NB4 (cell line): ENCODE measurements at places on chromosomes 3 and 15.

DNA sequence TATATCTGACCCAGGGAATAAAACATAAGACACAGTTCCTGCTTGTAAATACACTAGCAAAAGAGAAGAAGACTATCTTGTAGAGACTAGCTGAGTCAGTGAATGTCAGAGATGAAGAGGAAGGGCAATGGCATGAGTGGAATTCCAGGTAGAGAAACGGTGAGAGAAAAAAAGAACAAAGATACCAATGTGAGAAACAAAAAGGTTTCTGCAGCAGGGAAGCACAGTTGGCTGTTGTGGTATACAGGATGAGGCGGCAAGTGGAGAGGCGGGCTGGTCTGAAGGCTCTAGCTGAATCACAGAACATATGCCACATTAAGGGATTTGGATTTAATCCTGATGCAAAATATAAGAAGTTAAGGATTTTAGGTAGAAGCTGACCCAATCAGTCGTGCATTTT is 17.1 kb upstream of the TASOR start:
- no peak for DNase-seq

DNA sequence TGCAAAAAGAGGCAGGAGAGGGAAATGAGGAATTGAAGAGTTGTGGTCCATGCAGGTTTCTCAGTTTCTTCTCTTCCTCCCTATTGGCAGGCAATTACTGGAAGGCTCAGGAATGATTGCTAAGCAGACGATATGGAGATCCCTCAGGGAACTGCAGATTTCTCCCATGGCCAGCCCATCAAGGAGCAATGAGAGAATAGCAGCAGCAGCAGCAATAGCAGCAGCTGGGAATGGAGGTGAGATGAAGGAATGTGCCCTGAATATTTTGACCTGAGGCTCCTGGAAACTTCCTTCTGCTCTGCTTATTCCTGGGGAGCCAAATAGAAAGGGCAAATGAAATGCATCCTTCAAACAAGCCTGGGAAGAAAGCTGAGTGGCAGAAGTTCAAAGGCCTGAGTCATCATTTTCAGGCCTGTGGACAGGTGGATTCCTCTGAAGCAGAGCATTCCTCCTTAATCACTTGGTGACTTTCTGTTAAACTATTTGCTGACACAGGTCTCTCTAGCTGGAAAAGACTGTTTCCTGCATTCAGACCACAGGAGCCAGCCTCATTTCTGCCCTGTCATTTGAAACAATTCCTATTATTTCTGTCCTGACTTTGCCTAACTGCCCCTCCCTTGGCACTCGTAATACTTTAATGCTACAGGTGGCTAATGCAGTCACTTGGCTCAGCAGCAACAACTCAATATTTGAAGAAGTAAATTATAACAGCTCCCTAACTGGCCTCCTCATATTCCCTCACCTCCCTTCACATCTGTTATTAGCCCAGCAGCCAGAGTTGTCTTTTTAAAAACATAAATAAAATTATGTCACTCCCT is 146.9 kb upstream of the GADL1 start:
- peak; percentile 5 for DNase-seq

DNA sequence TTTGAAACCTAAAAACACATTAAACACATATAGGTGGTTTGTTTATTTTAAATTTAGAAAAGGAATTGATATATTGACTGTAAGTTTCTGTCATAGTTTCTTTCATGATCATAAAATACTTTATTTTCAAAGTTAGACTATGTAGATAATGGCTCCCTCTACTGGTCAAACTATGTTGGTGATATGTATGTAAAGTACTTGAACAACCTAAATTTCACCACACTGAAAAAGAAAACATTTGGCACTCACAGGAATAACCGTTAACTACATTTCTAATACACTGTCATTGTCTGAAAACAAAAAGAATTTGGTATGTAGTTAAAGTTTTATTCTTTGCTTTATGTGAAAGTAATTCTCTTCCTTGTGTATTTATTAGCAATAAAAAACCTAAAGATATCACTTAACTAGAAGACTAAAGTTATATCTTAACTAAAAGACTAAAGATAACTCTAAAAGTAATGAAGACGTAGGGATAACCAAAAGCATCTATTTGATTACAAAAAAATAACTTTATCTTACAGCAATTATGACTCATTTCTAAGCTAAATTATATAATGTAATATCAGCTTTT is 427.5 kb downstream of the VGLL3 start:
- peak; percentile 52 for DNase-seq

DNA sequence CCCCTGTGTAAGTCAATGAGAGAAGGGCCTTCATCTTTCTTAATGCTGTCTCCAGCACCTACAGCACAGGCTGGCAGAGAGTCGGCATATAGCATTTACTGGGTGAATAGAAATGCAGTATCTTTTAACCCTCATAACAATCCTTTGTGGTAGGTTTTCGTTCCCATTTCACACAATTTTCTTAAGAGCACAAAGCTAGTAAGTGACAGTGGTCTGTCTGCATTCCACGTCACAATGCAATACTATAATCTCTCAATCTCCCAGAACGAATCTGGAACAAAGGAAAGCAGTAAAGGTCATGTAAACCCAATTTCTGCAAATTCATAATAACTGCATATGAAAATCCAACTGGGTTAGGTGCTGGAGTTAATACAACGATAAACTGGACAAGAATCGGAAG is 1.4 kb upstream of the ZFAND6 start:
- DNase-seq, result no peak

DNA sequence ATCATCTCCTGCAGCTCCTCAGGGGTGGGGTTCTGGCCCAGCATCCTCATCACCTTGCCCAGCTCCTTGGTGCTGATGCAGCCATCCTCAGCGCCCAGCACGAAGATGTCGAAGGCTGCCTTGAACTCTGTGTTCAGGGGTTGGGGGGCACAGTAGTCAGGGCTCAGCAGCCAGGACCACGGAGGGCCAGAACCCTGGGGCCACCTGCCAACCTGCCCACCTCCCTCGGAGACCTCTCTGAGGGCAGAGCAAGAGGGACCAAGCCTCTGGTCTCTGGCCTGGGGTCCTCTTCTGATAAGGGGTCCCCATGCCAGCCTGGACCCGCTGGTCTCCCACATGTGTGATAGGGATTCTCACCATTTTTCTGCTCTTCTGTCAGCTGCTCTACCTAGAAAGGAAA is 1.7 kb downstream of the TNNC1 start:
- DNase-seq, result no peak

DNA sequence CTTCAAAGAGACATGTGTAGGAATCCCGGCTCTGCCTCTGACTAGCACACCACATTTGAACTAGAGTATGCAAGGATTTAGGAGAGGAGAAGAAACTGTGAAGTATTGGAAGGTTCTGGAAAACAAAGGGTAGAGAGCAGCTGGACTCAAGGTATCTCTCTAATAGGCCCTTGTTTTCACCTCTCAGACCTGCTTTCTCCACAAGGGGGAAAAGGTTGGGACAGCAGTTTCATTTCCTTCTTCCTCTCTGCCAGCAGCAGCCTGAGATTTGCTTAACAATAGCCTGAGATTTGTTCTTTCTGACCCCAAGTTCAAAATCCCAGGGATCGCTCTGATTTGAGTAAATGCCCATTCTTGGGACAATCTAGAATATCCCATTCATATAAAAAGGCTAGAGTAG is 430.6 kb upstream of the MCTP2 start:
- no peak for DNase-seq

DNA sequence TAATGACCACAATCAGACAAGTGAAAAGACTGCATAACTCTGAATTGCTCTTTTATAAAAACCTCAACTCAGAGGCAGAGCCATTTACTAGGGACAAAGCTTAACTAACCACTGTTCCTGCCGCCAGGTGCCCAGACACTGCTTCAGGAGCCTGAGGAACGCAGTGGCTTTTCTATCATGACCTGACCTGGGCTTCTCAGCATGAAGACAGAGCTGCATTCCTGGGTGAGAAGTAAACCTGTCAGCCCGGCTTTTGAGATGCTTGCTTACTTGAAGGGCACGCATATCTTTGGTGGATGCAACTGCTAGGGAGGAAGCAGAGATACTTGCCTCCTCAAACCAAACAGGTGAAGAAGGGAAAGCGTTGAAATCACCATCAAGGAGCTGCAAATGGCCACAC is 7.9 kb downstream of the LRRC31 start:
- no peak for DNase-seq

DNA sequence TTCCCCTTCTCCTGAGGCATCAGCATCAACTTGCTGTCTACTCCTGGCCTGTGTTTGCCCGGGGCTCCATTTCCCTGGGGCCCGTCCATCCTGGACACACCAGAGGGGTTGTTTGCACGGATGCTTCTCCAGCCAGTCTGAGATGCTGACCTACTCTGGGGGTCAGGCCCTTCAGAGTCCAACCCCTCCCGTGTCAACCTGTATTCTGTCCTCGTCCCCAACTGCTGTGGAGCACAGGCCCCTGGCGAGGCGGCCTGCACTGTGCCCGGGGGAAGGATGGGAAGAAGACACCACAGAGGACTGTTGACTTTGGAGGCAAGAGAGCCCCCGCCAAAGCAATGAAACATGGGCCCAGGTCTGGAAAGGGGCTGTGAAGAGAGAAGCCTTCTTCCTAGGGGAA is 25.8 kb downstream of the ALS2CL start:
- DNase-seq, result no peak

- DNase-seq, result no peak
Observed at GRCh38 chr15:80588801-80589200, 106.3 kb upstream of the ABHD17C start.

DNA sequence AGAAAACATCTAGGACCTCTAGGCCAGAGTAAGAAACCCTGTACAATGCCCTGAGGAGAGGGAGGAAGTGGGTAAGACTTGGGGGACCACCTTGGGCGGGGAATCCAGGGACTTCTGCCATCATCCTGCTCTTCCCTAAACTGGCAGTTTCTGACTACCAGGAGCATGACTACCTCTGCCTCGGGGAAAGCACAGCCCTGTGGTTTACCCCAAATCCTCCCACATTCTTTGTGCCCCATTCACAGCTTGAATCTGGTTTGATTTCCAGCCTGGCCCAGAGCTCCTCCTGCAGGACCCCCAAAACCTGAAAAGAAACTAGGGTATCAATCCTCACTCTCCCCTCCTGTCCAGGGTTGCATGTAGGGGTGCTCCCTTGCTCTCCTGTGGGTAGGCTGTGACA is 4.7 kb downstream of the C3orf18 start:
- DNase-seq, result no peak

DNA sequence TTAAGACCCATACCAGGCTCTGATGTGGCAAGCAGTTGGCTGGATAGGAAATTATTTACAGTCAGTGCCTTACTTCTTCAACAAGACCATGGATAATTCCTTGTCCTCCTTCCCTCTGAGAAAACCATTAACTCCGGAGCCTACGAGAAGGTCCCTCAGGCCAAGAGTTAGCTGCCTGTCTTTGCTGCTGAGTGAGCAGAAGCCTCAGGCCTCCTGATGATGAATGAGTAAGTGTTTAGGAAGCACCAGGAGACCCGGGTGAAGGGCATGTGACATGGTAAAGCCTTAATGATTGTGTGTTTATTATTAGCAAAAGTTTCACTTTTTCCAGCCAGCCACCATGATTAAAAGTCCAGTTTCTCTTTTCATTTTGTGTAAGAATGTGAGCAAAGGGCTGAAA is 174.9 kb upstream of the TOPAZ1 start:
- DNase-seq, result no peak

DNA sequence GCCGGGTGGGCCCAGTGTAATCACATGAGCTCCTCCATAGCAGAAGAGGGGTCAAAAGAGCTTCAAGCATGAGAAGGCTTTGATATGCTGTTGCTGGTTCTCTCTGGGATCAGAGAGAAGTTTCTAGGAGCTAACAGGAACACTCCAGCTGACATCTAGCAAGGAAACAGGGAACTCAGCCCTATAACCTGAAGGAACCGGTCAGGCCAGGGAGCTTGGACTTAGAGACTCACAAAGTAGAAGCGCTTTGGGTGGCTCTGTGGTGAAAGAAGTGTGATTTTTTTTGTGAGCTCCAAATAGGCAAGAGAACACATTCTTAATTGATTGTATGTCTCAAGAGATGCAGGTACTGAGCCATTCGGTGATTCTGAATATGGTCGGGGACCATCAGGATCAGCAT is 26.2 kb upstream of the EPHB1 start:
- DNase-seq, result no peak

GRCh38 chr3:188053710-188054380 is 100.1 kb upstream of the LPP start:
- DNase-seq, result no peak

DNA sequence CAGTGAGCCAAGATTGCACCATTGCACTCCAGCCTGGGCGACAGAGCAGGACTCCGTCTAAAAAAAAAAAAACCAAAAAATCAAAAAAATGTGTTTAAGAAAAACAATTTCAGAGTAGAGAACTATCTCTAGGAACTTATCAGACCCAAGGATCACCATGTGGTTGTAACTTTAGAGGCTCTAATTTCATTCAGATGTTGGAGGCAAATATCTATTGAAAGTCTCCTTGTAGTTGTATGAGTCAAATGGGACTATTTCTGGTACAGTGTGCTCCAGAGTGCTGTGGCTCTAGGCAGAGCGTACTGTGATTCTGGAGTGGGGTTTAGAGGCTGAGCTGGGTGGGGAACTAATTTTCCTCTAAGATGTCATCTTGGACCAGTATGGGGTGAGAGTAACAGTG is 398.7 kb downstream of the SHQ1 start:
- DNase-seq, result no peak

- no peak for DNase-seq
Observed at GRCh38 chr15:33393546-33393945, 82.8 kb downstream of the RYR3 start.

DNA sequence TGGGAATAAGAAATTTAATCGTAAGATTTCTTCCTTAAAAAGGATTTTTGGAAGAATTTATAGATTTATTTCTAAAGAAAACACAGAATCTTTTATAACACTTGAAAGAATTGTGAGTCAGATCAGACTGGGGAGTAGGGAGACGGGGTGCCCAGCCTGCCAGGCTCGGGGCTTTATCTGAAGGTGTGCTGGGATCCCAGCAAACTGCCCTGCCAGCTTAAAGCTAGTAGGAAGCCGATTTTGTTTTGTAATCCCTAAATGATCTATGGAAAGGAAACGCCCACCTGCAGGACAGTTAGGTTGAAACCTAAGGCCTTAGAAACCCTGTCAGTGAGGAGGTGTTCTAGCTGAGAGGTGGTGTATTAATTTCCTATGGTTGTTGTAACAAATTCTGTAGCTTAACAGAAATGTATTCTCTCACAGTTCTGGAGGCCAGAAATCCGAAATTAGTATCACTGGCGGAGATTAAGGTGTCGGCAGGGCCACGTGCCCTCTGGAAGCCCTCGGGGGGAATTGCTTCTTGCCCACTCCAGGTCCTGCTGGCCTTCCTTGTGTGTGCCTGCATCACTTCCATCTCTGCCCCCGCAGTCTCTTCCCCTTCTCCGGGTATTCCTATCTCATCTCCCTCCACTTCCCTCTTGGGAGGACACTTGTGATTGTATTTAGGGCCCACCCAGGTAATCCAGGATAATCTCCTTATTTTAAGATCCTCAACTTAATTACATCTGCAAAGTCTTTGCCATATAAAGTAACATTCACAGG is 19.3 kb upstream of the RAB6B start:
- no peak for DNase-seq

DNA sequence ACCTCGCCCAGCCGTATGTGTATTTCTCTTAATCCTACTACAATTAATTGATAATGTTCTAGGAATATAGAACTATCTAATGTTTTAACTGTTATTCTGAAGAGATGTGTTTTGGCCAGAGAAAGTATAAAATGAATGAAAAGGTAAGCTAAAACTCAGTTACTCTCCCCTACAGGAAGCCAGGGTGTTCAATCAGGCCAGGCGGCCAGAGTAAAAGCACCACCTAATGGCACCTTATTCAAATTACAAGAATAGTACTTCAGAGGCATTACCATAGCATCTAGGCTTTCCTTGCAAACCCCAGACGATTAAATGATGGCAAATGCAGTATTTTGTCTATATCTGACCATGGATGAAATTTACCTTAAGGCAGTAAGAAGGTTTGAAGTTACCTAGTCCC is 10.4 kb downstream of the SLC12A8 start:
- DNase-seq, result peak; percentile 42

GRCh38 chr15:76503804-76504203 is 167.2 kb downstream of the ISL2 start:
- DNase-seq, result no peak
